Stimulated activated naive B cell treated with anti-CD40 and anti-IgM and Interleukin-4, amounts not matched to agents 10 μg/mL and 1 μg/mL and 100 μg/mL, for 72 hours (primary cell): ENCODE measurements at places on chromosomes 13 and 19.
A peak's percentile ranks its signal among the peaks of the same experiment; 100 is the strongest.

- DNase-seq: peak; percentile 81
- H3K4me1 ChIP-seq: peaks cover 12% of the 10 kb centered on the region
- peaks cover 22% of the 10 kb centered on the region for H3K36me3 ChIP-seq
- H3K27me3 ChIP-seq: no peaks in the 10 kb centered on the region
Observed at GRCh38 chr19:9827289-9828238, at the start of gene UBL5. Gene UBL5, plus strand, starts transcription at chr19:9827918. Its CDS starts 420 bp downstream, at chr19:9828338.

DNA sequence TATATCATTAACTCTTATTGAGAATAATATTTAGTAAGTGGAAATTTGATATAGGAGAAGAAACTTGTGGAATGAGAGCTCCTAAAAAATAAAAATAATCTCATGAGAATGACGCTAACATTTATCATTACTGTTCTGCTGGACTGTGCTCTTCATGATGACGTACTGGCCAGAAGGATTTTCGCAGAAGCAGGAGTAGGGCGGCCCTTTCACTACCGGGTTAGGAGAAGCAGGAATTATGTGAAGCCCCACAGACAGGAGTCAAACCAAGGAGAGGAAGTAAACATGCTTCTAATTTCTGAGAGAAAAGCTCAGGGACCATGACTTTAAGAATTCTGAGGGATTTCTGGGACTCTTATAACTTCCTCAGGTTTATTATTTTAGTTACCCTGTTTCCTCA is 195.1 kb downstream of the VWA8 start:
- H3K27ac ChIP-seq: no peak overlapping the region
- H3K36me3 ChIP-seq: peaks cover 40% of the 10 kb centered on the region
- H3K4me3 ChIP-seq: no peak overlapping the region
- no peaks in the 10 kb centered on the region for H3K27me3 ChIP-seq
- no peak for DNase-seq

DNA sequence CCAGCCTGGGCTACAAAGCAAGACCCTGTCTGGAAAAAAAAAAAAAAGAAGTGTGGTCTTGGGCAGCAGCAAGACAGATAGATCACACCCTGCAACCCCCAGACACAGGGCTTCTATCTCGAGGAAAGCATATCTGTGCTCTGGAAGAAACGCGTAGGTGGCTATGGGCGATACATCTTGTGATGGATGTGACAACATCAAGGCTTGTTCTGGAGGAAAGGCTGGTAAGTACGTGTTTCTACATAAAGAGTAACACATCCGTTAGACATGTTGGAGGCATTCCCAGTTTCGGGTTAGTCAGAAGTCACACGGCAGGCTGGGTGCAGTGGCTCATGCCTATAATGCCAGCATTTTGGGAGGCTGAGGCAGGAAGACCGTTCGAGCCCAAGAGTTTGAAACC is 6.6 kb upstream of the DHDH start:
- peaks cover 3% of the 10 kb centered on the region for H3K4me1 ChIP-seq
- no peaks in the 10 kb centered on the region for H3K27me3 ChIP-seq
- peaks cover 9% of the 10 kb centered on the region for H3K36me3 ChIP-seq
- H3K27ac ChIP-seq: no peak overlapping the region
- no peak for DNase-seq

GRCh38 chr13:85527316-85527715 is 271.9 kb downstream of the SLITRK6 start:
- no peaks in the 10 kb centered on the region for H3K4me1 ChIP-seq
- no peak overlapping the region for H3K4me3 ChIP-seq
- no peaks in the 10 kb centered on the region for H3K36me3 ChIP-seq
- H3K27ac ChIP-seq: no peak overlapping the region

DNA sequence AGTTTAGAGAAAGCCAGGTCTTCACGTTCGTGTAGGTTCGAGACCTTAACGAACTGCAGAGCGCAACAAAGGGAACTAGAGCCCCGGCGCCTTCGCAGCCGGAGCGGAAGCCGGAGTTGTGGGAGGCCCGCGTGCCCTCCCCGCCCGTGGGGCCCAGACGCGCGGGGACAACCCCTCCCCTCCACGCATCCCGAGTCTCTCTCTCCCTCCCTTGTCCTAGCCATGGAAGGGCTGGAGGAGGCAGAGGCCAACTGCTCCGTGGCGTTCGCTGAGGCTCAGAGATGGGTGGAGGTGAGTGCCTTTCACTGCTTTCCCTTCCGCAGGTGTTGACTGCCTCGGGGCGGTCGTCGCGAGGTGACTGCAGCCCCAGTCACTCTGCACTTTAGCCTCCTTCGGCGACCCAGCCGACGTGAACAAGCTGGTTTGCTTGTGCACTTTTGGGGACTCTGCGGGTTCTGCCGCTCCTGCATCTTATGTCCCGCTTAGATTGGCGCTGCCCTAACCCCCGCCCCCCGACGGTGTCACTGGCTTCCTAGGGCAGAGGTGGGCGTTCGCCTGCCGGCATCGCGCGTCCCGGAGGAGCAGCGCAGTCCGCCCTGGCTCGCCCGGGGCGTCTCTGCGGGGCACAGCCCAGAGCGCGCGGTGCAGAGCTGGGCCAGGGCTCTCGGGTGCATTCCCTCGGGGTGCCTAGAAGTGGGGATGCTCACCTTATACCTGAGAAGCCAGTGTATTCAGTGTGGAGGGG is 478 bp downstream of the LMO7 start:
- peaks cover 12% of the 10 kb centered on the region for H3K4me1 ChIP-seq
- H3K4me3 ChIP-seq: peak overlapping the region; percentile 81
- H3K27ac ChIP-seq: peak overlapping the region; percentile 47
- peak; percentile 32 for DNase-seq
- peaks cover 10% of the 10 kb centered on the region for H3K27me3 ChIP-seq
- no peaks in the 10 kb centered on the region for H3K36me3 ChIP-seq

GRCh38 chr13:32504876-32505275 is 33.7 kb downstream of the N4BP2L2 start:
- H3K27ac ChIP-seq: no peak overlapping the region
- H3K4me1 ChIP-seq: peaks cover 4% of the 10 kb centered on the region
- peaks cover 29% of the 10 kb centered on the region for H3K36me3 ChIP-seq
- no peaks in the 10 kb centered on the region for H3K27me3 ChIP-seq
- DNase-seq: no peak

DNA sequence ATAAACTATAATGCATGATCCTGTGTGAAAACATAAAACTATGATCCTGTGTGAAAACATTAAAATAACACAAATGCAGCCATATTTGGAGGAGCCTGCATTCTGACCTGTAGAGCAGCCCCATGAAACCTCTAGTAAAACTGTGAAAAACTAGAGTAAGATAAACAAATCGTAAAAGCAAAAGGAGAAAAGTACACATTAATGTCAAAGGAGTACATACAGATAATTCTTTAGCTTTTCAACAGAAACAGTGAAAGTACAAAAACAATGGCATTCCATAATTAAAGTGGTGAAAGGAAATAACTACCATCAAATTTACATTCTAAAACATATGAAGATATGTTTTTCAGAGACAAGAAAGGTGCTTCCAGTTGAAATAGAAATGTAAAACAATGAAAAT is 1267.2 kb downstream of the SLITRK1 start:
- no peak overlapping the region for H3K27ac ChIP-seq
- DNase-seq: no peak
- H3K27me3 ChIP-seq: no peaks in the 10 kb centered on the region
- no peaks in the 10 kb centered on the region for H3K4me1 ChIP-seq
- no peaks in the 10 kb centered on the region for H3K36me3 ChIP-seq
